ENCODE measurements at places on chromosomes 2 and 18.

- no peak for DNase-seq
Measured at GRCh38 chr18:34567857-34568256, 142.2 kb upstream of the DTNA start.

GRCh38 chr18:36308711-36309435 lies 11.4 kb downstream of the FHOD3 start:
- DNase-seq = no peak

GRCh38 chr2:201130524-201131186 lies 14.7 kb downstream of the CFLAR start:
- DNase-seq = peak; percentile 73

DNA sequence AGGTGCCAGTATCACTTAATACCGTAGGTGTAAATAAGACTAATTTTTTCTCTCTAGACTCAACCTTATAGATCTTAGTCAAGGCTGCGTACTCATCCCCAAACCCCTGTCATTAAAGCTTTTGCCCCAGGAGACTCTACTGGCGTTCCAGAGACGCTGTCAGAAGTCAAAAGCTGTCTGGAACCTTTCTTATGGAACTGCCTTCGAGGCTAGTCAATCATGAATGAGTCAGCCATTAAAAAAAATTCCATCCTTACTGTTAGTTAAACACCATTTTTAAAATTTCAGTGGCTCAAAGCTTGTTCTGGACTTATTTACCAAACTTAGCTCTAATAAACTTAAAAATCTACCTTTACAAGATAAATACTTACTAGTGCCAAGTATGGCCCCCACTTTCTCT lies 52.1 kb downstream of the SPRED2 start:
- no peak for DNase-seq

DNA sequence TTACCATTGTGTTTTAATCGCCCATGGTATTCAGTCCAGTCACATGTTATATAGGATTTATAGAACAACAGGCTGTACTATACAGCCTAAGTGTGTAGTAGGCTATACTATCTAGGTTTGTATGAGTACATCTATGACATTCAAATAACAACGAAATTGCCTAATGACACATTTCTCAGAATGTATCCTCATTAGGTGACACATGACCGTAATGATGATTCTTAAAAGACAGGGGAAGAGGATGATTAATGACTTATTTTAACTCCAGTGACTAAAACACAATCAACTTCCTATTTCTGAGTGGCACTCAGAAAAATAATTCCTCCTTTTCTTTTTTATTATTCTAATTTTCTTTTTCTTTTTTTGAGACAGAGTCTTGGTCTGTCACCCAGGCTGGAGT lies 63.0 kb upstream of the ACSL3 start:
- peak; percentile 96 for DNase-seq

GRCh38 chr2:74847070-74847858 lies 13.3 kb downstream of the HK2 start:
- DNase-seq = no peak

GRCh38 chr2:130720528-130720927 lies 8.3 kb upstream of the GPR148 start:
- no peak for DNase-seq

DNA sequence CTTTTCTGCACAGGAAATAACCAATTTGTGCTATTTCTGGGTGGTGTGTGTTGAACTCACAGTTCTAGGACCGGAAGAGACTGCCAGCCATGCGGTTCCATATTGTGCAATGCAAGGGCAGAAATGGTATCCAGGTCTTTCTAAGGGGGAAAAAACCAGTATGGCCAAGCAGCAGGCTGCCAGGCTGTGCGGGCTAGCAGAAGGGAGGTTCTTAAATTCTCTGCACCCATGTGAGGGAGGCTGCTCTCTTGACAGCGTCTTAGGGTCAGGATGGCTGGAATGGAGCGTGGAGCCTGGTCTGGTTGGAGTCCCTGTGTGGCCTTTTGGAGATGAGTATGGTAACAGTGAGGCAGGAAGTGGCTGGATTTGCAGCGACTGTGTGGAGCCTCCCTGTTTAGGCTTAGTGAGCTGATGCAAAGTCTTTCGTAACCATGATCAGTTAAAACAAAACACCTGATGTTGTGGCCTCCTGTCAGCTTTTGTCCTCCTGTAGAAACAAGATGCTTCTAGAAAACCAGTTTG lies 52.6 kb downstream of the NCK2 start:
- peak; percentile 41 for DNase-seq

DNA sequence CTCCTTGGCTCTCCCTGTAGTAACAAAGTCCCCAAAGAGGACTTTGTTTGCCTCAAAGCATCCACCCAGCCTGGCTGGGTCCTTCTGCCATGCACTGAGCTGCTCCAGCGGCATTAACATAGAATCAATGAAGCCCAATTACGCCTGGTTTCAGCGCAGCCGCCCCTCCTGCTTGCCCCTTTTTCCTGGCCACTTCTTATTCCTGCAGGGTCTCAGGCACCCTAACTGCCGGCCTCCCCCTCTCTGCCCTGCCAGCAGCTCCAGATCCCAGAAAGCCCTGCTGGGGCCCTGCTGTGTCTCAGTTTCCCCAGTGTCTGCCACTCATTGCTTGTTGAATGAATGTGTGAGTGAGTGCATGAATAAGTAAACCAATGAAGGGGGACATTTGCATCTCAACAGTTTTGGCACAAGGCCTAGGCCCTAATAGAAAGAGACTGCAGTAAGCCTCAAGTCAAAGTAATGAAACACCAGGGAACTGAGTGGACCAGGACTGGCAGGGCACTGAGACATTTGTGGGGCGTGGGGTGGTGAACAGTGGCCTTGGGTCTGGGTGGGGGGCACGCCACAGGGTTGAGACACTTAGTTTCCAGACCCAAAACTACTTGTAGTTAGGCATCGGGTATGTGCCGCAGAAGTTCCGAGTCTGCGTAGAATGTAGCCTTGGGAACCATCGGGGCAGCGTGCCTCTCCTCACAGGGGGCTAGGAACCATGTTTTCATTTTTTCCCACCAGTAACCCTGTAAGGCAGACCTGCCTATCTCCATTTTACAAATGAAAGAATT lies 60.6 kb downstream of the SMAD7 start:
- DNase-seq = no peak

GRCh38 chr2:120206022-120206581 lies 17.1 kb downstream of the TMEM185B start:
- DNase-seq = no peak

DNA sequence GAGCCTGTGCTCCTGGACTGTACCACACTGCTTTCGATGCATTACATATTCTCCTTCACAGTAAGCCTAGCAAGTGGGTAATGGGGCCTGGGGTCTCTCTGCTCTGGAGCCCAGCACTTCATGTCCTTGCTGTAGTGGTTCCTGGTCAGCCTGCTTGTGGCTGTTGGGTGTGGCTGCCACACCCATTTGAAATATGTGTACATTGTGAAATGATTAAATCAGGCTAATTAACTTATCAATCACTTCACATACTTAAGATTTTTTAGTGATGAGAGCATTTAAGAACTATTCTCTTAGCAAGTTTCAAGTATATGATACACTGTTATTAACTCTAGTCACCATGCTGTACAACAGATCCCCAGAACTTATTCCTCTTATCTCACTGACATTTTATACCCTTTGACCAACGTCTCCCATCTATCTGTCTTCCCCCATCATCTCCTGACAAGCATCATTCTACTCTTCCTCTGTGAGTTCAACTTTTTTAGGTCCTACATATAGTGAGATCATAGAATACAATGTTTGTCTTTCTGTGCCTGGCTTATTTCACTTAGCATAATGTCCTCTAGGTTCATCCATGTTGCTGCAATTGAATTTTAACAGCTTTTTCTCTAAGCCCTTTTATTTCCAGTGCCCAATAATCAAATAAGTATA lies 92.1 kb downstream of the LYPD6 start:
- no peak for DNase-seq

DNA sequence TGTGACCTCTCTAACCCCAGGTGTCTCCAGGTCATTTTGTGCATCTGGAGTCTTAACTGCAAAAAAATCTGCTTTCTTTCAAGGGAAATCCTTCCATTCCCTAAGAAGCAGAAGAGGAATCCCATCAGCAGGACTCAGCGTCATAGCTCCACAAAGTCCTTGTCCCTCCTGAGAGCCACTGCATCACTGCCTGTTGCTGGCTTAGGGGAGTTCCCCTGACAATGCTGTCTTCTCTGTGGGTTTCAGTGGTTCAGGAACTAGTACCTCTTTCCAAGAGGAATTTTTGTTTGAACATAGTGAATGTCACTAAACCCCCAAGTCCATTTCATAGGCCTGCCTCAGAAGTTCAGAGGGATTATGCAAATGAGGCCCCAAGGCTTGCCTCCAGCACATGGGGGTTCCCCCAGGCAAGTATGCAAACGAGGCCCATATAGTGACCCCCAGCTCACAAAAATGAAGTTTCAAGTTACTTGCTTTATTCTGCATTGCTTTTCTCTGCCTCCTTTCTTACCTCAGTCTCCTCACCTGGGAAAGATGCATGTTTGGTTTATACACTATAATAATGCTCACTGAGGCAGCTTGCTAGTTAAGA lies 513.9 kb upstream of the MEX3C start:
- no peak for DNase-seq

DNA sequence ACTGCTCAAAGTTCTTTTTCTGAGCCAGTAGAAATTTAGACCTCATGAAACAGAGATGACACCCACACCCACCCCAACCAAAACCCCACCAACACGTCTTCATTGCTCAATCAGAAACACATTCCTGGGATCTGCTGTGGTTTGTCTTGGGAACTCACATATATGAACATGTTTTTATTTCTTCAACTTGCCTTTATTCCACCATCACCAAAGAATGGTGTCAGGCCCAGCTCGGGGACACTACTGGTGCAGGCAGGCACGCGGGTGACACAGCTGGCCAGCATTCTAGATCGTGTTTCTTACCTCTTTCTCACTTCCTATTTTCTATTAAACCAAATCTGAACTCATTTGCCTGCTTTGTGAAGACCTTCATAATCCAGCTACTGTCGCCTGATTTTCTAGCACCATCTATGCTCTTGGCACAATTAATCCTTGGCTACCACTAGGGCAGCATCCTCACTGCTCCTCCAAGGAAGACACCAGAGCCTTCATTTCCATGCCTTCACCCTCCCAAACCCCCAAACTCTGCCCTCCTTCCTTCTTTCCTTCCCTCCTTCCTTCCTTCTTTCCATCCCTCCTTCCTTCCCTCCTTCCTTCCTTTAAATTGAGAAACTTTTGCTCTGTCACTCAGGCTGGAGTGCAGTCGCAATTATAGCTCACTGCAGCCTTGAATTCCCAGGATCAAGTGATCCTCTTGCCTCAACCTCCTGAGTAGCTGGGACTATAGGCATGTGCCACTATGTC lies 157.1 kb downstream of the BCL2 start:
- peak; percentile 84 for DNase-seq

GRCh38 chr18:76589866-76590265 lies 94.8 kb upstream of the ZNF516 start:
- no peak for DNase-seq

- DNase-seq = no peak
Measured at GRCh38 chr2:62180975-62181374, 14.9 kb upstream of the B3GNT2 start.

DNA sequence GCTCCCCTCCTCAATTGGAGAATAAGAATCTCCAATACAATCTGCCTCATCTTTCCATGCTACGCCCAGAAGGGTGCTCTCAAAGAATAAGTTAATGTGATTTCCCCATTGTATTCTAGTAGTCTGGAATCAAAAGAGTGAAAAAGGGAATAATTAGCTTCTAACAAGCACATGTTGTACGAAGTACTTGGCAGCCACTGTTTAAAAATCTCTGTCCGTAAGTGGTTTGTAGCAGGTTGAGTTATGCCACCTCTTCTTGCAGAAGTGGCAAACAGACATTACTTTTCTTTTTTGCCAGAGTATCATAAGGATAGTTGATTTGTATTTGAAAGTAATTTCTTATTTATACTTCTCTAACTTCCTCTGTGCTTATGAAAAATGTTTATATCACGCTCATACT lies 184.7 kb downstream of the CD226 start:
- no peak for DNase-seq

DNA sequence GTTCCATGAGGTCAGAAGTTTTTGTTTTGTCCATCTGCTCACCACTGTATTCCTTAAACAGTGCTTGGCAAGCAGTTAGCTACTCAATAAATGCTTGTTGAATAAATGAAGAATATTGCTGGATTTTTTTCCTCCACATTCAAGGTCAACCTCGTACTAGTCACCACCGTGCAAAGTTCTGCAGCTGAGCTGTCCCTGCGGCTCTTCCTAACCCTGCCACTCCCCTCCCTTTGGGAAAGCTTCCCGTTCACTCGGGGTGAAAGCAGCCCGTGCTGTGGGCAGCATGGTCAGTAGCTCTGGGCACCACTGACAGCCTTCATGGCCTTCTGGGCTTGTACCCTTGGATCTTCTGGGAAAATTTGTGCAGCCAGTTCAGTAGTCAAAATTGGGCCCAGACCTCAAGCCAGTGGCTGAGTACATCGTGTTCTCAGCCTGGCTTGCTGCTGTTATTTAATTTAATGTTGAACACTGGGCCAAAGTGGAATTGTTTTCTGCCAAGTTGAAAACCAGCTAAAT lies 469.3 kb upstream of the RAB12 start:
- DNase-seq = no peak

GRCh38 chr2:232333361-232334135 lies 45.0 kb upstream of the ALPP start:
- no peak for DNase-seq

GRCh38 chr2:11832531-11832930 lies 86.1 kb downstream of the LPIN1 start:
- DNase-seq = no peak

- DNase-seq = no peak
Measured at GRCh38 chr18:27808683-27809082, 368.2 kb downstream of the CDH2 start.

- DNase-seq = no peak
Measured at GRCh38 chr2:181038796-181039195, 58.4 kb downstream of the UBE2E3 start.

DNA sequence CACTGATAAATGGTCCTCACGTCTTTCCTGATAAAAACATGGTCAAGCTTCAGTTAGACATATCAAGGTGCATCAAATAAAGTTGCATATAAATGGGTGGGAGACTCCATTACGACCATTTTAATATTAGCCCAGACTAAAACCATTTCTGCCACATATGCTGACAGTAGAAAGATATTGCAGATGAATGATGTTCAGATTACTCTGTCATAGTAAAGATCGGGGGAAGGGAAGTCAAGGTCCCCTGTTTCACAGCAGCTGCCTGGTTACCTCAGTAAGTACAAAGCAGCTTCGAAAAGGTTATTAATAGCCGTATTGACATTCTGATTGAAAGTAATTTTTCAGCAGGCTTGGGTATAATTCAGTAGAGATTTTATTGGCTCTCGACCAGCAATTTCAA lies 927.7 kb upstream of the CDH2 start:
- no peak for DNase-seq
